ENCODE measurements at places on chromosomes 16 and 17. TPM values are rescaled to one million over a fixed set of nuclear protein-coding genes. Genes with fewer than 3 reads are reported as not detected.

DNA sequence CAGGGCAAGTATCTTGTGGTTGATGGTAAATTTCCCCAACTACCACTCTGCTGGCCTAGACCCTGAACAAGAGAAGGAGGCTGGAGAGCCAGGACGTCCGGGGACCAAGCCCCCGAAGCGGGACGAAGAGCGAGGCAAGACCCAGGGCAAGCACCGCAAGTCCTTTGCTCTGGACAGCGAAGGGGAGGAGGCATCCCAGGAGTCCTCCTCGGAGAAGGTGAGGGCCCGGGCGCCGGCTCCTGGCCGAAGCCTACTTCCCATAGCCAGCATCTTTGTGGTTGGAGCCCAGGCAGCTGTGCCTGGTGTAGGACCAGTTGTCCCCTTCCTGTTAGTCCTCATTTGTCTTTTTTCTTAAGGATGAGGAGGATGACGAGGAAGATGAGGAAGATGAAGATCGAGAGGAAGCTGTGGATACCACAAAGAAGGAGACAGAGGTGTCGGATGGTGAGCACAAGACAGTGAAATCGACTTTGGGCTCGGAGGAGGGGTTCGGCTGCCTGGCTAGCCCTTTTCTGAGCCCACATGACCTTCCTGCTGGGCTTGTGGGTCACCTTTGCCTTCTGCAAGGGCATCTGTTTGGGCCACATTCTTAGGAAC is 11.8 kb downstream of the SETD1A start:
- H3K27me3 ChIP-seq = no peaks in the 10 kb centered on the region
- H3K4me3 ChIP-seq = no peak overlapping the region
- no peak for DNase-seq

DNA sequence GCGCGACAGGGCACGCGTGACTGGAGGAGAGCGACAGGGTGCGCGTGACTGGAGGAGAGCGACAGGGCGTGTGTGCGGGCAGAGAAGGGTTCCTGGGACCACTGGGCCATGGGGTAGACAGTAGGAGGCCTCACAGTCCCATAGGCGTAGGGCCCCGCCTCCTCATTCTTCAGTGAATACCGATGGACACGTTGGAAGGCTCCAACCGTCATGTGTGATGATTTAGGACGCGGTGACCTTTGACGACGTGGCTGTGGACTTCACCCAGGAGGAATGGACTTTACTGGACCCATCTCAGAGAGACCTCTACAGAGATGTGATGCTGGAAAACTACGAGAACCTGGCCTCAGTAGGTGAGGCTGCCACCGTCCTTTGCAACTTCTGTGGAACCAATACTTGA is 5.4 kb downstream of the ZNF778 start:
- H3K4me1 ChIP-seq = no peaks in the 10 kb centered on the region
- H3K27ac ChIP-seq = no peak overlapping the region
- no peaks in the 10 kb centered on the region for H3K27me3 ChIP-seq
- peaks cover 42% of the 10 kb centered on the region for H3K36me3 ChIP-seq

- peaks cover 5% of the 10 kb centered on the region for H3K4me1 ChIP-seq
- H3K4me3 ChIP-seq = no peak overlapping the region
- no peak for DNase-seq
Measured at GRCh38 chr16:8632675-8633182, 11.2 kb downstream of the METTL22 start.

The MIS12 gene
- polyA plus RNA-seq = 9.3 TPM

The ITGAX gene
- 0.66 TPM for polyA plus RNA-seq

The ANKFN1 gene
- 0.13 TPM for polyA plus RNA-seq

- H3K27ac ChIP-seq = no peak overlapping the region
- no peak overlapping the region for H3K4me3 ChIP-seq
- no peak for DNase-seq
- no peaks in the 10 kb centered on the region for H3K4me1 ChIP-seq
Measured at GRCh38 chr17:50961282-50962220, 95.4 kb upstream of the TOB1 start.

GRCh38 chr17:51085150-51085805 is 35.4 kb downstream of the SPAG9 start:
- no peaks in the 10 kb centered on the region for H3K4me1 ChIP-seq
- no peak overlapping the region for H3K27ac ChIP-seq
- no peaks in the 10 kb centered on the region for H3K27me3 ChIP-seq
- H3K4me3 ChIP-seq = peak overlapping the region; percentile 17

GRCh38 chr16:50538411-50539052 is 9.7 kb upstream of the NKD1 start:
- H3K27ac ChIP-seq = no peak overlapping the region
- no peaks in the 10 kb centered on the region for H3K4me1 ChIP-seq
- H3K27me3 ChIP-seq = no peaks in the 10 kb centered on the region
- peak; percentile 62 for DNase-seq
- H3K36me3 ChIP-seq = no peaks in the 10 kb centered on the region

The KRTAP9-8 gene
- polyA plus RNA-seq = not detected

The CACNG1 gene
- polyA plus RNA-seq = not detected

GRCh38 chr17:79595921-79596320 is 14.9 kb downstream of the RBFOX3 start:
- no peaks in the 10 kb centered on the region for H3K4me1 ChIP-seq
- no peak for DNase-seq
- no peak overlapping the region for H3K27ac ChIP-seq
- H3K4me3 ChIP-seq = no peak overlapping the region

- no peaks in the 10 kb centered on the region for H3K36me3 ChIP-seq
- H3K4me3 ChIP-seq = no peak within 1 kb of the TSS
- no peak within 1 kb of the TSS for H3K27ac ChIP-seq
Measured at GRCh38 chr16:75495076-75495674, at the start of gene CHST6. Gene CHST6, minus strand, starts transcription at chr16:75495441. Its CDS starts 15,613 bp downstream, at chr16:75479828.

The EPN3 gene
- polyA plus RNA-seq = 0.06 TPM

- no peaks in the 10 kb centered on the region for H3K27me3 ChIP-seq
- H3K4me3 ChIP-seq = no peak overlapping the region
- no peaks in the 10 kb centered on the region for H3K36me3 ChIP-seq
Measured at GRCh38 chr17:14762736-14763479, 462.0 kb downstream of the HS3ST3B1 start.

DNA sequence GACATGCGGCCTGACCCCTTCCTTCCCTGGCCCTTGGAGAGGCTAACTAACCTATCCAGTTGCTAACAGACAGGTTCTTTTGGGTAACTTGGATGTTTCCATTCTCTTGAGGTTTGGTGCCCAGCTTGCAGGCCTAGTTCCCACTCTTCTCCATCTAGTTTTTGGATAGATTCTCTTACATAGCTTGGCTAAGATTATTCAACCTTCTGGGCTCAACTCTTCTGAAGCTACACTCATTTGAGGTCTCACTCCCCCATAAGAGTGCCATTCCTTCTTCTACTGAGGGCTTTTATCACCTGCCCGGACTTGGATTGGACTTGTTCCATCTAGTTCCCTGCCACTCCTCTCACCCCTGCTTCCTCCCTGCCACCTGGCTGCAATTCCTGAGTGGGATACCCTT is 44.1 kb upstream of the MARCHF10 start:
- no peaks in the 10 kb centered on the region for H3K27me3 ChIP-seq
- H3K36me3 ChIP-seq = no peaks in the 10 kb centered on the region
- H3K27ac ChIP-seq = no peak overlapping the region
- H3K4me1 ChIP-seq = no peaks in the 10 kb centered on the region
- no peak overlapping the region for H3K4me3 ChIP-seq

Measured in SK-N-SH (cell line).